EH (cell line): ENCODE measurements at places on chromosomes 13 and 19.

DNA sequence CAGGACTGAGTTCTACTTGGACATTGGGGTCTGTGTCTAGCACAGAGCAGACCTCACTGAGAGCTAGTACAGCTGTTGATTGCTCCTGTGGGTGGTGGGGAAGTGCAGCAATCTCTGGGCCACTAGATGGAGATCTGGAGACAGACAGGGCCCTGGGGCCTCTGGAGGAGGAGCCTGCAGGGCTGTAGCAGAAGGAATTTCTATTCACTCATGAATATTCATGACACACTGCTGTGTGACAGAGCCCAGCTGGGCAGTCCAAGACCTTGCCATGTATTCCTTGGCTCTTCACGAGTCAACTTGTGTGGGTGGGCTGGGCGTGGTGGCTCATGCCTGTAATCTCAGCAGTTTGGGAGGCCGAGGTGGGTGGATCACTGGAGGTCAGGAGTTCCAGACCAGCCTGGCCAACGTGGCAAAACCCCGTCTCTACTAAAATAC is 37.5 kb downstream of the SUGP2 start:
- peak; percentile 89 for DNase-seq

- no peak for DNase-seq
Observed at GRCh38 chr13:100298116-100298681, 209.3 kb downstream of the PCCA start.

- DNase-seq: peak; percentile 97
Observed at GRCh38 chr13:30341815-30342570, 34.6 kb upstream of the KATNAL1 start.

DNA sequence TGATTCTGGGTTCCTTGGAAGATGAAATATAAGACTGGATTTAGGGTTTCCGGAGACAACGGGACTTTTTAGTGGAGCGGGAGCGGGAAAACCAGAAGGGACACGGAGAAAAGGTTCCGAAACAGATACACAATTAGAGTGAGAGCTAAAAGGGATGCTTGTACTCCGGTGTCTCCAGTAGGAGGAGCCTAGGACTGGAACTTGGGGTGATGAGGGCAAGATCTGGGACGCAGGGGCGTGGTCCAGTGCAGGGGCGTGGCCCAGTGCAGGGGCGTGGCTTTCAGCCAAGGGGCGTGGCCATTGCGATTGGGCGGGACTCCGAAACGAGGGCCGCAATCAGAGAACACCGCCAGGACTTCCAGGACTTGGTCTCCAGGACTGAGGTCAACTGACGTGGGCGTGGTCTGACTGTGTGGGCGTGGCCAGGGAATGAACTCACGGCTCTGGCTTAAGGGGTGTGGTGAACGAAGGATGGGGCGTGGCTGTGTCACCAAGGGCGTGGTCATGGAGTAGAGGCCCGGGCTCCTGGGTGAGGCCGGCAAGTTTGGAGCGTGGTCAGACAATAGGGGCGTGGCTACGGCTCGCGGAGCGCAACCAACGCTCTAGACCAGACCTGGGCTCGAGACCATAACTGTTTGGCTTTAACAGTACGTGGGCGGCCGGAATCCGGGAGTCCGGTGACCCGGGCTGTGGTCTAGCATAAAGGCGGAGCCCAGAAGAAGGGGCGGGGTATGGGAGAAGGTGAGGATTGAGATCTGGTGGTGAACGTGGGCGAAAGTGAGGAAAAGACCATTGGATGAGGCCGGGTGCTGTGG is at the start of gene DKKL1:
Gene DKKL1, plus strand, starts transcription at position 610 of the 815 bp plus-strand sequence. Its CDS starts 122 bp downstream, at position 732.
- DNase-seq: peak; percentile 99

GRCh38 chr13:80906860-80907259 is 565.9 kb upstream of the SPRY2 start:
- no peak for DNase-seq
